Activated CD8-positive, alpha-beta T cell treated with anti-CD3 and anti-CD28 coated beads, Interleukin-2, amount 10 ng/mL, durations not matched to agents 7 days and 5 days (primary cell): ENCODE measurements at places on chromosomes 11 and 22. TPM values are rescaled to one million over a fixed set of nuclear protein-coding genes. Genes with fewer than 3 reads are reported as not detected.

- DNase-seq, result no peak
Observed at GRCh38 chr11:103586756-103587155, 449.7 kb upstream of the DDI1 start.

GRCh38 chr11:95175818-95176380, 55.1 kb downstream of the SESN3 start:
- DNase-seq, result no peak

The IZUMO1R gene
- total RNA-seq, result not detected

The TSSK2 gene
- total RNA-seq, result not detected

The OTOG gene
- total RNA-seq, result not detected
